ENCODE measurements at places on chromosomes 7 and 10.

GRCh38 chr7:35411331-35411730 lies 157.4 kb upstream of the TBX20 start:
- H3K36me3 ChIP-seq: peaks cover 10% of the 10 kb centered on the region
- no peaks in the 10 kb centered on the region for H3K27me3 ChIP-seq
- no peak overlapping the region for H3K4me3 ChIP-seq
- no peak overlapping the region for H3K27ac ChIP-seq

GRCh38 chr7:135784013-135784412 lies 35.4 kb upstream of the FAM180A start:
- H3K4me3 ChIP-seq: no peak overlapping the region
- DNase-seq: no peak
- H3K36me3 ChIP-seq: no peaks in the 10 kb centered on the region
- no peaks in the 10 kb centered on the region for H3K27me3 ChIP-seq

GRCh38 chr7:16935341-16935735 lies 53.6 kb upstream of the AGR3 start:
- no peaks in the 10 kb centered on the region for H3K4me1 ChIP-seq
- DNase-seq: no peak
- no peaks in the 10 kb centered on the region for H3K36me3 ChIP-seq
- no peak overlapping the region for H3K27ac ChIP-seq

DNA sequence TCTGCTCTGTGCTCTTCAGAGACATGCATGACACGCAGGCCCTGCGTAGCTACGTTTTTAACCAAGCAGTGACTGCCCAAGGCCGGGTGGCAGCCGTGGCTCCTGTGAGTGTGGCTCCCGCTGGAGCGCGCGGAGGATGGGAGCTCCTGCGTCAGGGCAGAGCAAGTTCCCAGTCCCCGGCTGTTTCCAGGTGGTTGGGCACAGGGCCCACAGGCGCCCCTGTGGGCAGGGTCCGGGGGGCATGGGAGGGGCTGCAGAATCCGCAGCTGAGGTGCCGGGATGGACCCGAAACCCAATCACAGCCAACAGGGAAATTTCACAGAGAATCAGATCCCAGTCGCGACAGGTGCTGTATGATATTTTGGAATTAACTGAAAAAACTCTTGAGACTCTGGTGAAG lies 9.8 kb downstream of the NKX6-2 start:
- H3K4me1 ChIP-seq: peaks cover 5% of the 10 kb centered on the region
- no peaks in the 10 kb centered on the region for H3K36me3 ChIP-seq
- peaks cover 1% of the 10 kb centered on the region for H3K27me3 ChIP-seq

DNA sequence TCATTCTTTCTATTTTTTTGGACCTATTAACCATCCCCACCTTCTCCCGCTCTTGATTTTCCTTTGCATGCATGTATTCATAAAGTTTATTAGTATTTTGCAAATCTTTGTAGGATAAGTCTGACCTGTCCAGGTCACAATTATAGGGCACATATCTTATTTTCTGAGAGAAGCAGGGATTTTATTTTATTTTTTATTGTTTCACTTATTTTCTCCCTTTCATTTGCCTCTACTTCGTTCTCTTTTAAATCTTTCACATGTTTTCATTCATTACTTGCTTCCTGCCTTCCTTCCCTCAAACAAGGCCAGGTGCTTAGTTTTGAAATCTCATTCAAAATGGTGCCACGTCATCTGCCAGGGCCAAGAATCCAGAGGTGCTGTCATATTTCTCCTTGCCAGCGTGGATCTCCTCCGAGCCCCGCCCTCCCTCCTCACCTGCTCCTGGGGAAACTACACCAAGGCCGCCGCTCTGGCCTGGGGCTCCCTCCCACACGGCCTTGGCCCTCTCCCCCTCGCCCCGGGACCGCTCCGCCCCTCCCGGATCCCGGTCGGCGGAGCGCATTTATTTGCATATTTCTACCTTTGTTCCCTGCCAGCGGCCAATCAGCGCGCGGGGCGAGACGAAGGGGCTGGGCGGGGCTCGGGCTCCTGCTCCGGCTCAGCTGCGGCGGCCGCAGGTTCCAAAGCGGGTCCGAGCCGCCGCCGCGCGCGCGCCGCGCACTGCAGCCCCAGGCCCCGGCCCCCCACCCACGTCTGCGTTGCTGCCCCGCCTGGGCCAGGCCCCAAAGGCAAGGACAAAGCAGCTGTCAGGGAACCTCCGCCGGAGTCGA lies at the start of gene TSPAN13:
TSS of gene TSPAN13 (plus strand) at position 654 of the 830 bp plus-strand sequence. CDS start 213 bp downstream, outside the sequence.
- peak; percentile 92 for DNase-seq
- peaks cover 18% of the 10 kb centered on the region for H3K27me3 ChIP-seq
- peak within 1 kb of the TSS; percentile 90 for H3K4me3 ChIP-seq
- peak within 1 kb of the TSS; percentile 91 for H3K27ac ChIP-seq
- no peaks in the 10 kb centered on the region for H3K36me3 ChIP-seq
- H3K4me1 ChIP-seq: peaks cover 15% of the 10 kb centered on the region

DNA sequence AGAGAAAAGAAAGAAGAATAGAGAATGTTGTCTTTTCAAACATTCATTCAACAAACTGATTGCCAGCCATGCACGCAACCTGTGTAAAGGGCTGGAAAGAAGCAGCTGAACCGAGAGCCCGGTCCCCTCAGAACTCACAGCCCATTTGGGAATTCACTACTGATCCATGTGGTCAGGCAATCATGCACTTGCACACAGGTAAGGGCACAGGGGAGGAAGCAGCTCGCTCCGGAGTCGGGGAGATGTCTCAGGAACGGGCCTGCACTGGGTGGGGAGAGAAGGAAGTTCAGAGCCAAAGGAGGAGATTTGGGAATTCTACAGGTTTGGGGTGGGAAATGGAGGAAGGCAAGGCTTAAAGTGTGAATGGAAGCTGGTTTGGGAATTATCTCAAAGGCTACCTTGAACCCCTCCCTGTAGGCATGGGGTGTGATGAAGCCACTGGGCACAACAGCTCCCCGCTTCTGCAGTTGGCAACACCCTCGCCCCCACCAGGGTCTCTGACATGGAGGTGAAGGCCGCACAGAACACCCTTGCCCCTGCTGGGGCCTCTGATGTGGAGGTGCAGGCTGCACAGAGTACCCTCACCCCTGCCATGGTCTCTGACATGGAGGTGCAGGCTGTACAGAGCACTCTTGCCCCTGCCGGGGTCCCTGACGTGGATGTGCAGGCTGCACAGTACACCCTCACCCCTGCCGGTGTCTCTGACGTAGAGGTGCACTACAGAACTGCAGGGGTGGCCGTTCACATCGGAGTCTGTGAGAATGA lies 194.4 kb upstream of the RNF32 start:
- no peak overlapping the region for H3K27ac ChIP-seq
- H3K27me3 ChIP-seq: no peaks in the 10 kb centered on the region
- no peaks in the 10 kb centered on the region for H3K36me3 ChIP-seq

DNA sequence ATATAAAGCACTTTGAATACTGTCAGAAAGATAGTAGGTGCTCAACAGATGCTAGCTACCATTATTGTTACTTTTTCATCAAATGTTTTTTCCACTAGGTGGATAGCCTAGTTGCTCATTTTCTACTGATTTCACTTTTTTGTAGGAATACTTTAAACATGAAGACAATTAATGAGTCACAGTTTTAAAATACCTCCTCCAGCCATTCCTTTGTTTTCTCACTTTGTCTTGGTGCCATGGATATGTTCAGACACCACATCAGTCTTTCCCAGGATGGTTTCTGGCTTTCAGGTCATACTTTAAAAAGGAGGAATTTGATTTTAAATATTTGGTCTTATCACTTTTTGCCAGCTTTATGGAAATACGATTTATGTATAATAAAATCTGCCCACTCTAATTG lies 147.1 kb upstream of the MGMT start:
- peaks cover 24% of the 10 kb centered on the region for H3K4me1 ChIP-seq
- DNase-seq: no peak
- H3K27me3 ChIP-seq: no peaks in the 10 kb centered on the region
- no peaks in the 10 kb centered on the region for H3K36me3 ChIP-seq
- H3K27ac ChIP-seq: no peak overlapping the region
- H3K4me3 ChIP-seq: no peak overlapping the region
